ENCODE measurements at places on chromosomes 12 and 14.

- DNase-seq = no peak
These were observed 42.7 kb downstream of the SYNE2 start for GRCh38 chr14:63895510-63895909.

- DNase-seq = no peak
These were observed 247.4 kb downstream of the SYT10 start for GRCh38 chr12:33192226-33192625.

GRCh38 chr12:13181375-13182070, 15.0 kb upstream of the EMP1 start:
- DNase-seq = no peak

- DNase-seq = no peak
These were observed 273.9 kb downstream of the TMEM132D start for GRCh38 chr12:129629901-129630300.

GRCh38 chr14:100769035-100769939, 42.6 kb downstream of the DLK1 start:
- DNase-seq = no peak

- DNase-seq = no peak
These were observed 58.9 kb downstream of the DAD1 start for GRCh38 chr14:22530127-22530526.
